Tibial nerve (tissue), 4 donors: ENCODE measurements at places on chromosomes 5 and 9. TPM values are rescaled to one million over a fixed set of nuclear protein-coding genes. Genes with fewer than 3 reads are reported as not detected.

FANCG gene
- total RNA-seq: 14.4 TPM

INSYN2B gene
- total RNA-seq: 0.60 TPM

IL4 gene
- not detected for total RNA-seq

MYMK gene
- total RNA-seq: 1.4 TPM

IL31RA gene
- 0.60 TPM for total RNA-seq

ARHGEF37 gene
- total RNA-seq: 73.7 TPM

CCNI2 gene
- total RNA-seq: not detected

PCA3 gene
- total RNA-seq: not detected

MED10 gene
- total RNA-seq: 26.1 TPM

LSM11 gene
- 3.3 TPM for total RNA-seq

SLC27A6 gene
- 23.8 TPM for total RNA-seq

TMC1 gene
- total RNA-seq: 0.30 TPM
